Stimulated activated CD8-positive, alpha-beta memory T cell treated with anti-CD3 and anti-CD28 coated beads, Interleukin-4, amount 100 ng/mL, for 1 hour (primary cell): ENCODE measurements at places on chromosomes 12 and 14.

GRCh38 chr12:10331642-10332239, 24.1 kb downstream of the KLRD1 start:
- no peak for DNase-seq

- DNase-seq: no peak
Measured at GRCh38 chr14:37623971-37624370, 28.5 kb downstream of the TTC6 start.

- DNase-seq: no peak
Measured at GRCh38 chr14:77804592-77804991, 4.7 kb downstream of the ADCK1 start.

- DNase-seq: no peak
Measured at GRCh38 chr12:6768437-6768914, 2.3 kb downstream of the PTMS start.

GRCh38 chr12:124648710-124649384, 81.4 kb upstream of the NCOR2 start:
- DNase-seq: no peak

- no peak for DNase-seq
Measured at GRCh38 chr12:100234591-100235304, 32.1 kb downstream of the DEPDC4 start.

- DNase-seq: no peak
Measured at GRCh38 chr14:27995691-27996090, 770.9 kb upstream of the FOXG1 start.

DNA sequence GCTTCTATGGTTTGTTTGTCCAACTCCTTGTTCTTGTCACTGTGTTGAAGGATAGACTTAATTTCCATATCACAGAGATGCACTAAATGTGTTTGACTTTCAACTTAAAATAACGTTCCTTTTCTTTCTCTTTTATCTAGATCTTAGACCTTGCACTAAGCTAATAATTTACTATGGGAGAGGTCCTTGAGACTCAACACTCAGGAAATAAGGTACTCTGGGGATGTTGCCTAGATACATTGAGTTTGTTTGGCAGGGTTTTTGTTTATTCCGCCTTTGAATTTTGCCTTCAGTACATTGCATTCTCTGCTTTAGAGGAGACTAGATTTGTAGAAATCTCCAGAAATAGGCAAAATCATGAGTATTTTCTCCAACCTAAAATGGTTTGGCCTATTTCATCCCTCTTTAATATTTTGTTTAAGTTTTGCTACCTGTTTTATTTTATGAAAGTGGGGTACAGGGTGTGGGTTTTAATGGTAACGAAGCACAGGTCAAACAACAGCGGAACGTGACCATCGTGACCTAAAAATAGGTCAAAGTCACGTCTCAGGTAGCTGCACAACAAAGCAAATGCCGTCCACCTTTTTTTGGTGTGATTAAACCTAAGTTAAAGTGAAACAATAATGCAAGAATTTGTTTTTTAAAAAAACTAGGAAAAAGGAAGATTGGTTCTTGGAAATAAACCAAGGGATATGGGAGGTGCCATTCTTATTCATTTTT, 115.3 kb upstream of the CPSF6 start:
- DNase-seq: no peak

DNA sequence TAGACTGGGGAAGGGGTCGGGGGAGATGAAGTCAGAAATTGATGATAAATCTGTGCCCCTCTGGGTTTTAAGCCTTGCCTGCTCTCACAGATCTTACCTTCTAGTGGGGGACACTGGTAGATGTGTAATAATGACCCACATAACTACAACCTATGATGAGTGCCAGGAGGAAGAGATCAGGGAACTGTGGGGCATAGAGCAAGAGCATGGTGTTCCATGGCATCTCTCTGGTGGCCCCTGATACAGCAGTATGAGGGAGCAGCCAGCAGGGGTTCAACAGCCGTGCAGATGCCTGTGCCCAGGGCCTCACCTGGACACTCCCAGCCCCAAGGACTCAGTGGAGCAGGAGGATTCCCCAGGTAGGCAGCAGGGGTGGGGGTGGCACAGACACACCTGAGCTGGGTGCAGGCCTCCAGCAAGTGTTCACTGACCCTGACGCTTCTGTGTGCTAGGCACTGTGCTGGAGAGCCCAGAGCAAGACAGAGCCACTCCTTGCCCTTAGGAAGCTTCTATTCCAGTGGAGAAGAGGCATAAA, 5.0 kb downstream of the ACACB start:
- DNase-seq: no peak
